ENCODE measurements at places on chromosomes 16 and 17.
A peak's percentile ranks its signal among the peaks of the same experiment; 100 is the strongest.

DNA sequence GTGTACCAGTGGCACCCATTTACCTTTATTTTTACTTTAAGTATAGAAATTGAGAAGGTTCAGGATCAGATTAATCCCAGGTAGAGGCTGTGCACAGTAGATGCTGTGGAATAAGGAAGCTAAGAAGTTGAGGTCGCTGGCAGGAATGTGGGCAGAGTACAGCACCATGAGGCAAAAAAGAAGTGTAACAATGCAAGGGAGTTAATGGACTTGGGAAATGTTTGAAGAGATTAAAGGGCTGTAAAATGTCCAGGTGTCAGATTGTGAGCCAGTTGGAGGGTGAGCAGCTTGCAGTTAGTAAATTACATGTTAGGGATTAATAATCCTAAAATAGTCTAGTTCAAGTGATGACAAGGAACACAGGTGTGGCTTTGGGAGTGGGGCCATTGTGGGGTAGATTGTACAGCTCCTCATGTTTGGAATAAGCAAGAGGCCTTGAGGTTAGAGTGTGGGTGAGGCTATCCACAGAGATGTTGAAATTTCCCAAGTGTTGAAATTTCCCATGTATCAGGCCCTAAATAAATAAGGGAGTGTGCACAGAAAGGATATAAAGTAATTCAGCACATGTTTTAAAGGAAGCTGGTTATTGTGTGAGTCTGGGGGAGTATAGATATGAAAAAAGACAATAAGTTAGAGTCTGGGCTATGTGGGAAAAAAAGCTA, 21.5 kb downstream of the TAT start:
- DNase-seq = no peak

- no peak for DNase-seq
Measured at GRCh38 chr17:62859146-62859545, 51.0 kb upstream of the MARCHF10 start.

GRCh38 chr17:22270381-22270780, 578.1 kb downstream of the KCNJ18 start:
- DNase-seq = no peak

- no peak for DNase-seq
Measured at GRCh38 chr16:75101635-75102034, 14.9 kb downstream of the LDHD start.

GRCh38 chr17:7436556-7437368, 1.5 kb downstream of the TMEM102 start:
- DNase-seq = peak; percentile 92

GRCh38 chr17:73625991-73626673, 18.1 kb downstream of the SDK2 start:
- DNase-seq = no peak

- DNase-seq = no peak
Measured at GRCh38 chr16:89785523-89786155, 30.8 kb downstream of the FANCA start.

GRCh38 chr16:70159355-70160348, 13.9 kb upstream of the CLEC18C start:
- DNase-seq = no peak

DNA sequence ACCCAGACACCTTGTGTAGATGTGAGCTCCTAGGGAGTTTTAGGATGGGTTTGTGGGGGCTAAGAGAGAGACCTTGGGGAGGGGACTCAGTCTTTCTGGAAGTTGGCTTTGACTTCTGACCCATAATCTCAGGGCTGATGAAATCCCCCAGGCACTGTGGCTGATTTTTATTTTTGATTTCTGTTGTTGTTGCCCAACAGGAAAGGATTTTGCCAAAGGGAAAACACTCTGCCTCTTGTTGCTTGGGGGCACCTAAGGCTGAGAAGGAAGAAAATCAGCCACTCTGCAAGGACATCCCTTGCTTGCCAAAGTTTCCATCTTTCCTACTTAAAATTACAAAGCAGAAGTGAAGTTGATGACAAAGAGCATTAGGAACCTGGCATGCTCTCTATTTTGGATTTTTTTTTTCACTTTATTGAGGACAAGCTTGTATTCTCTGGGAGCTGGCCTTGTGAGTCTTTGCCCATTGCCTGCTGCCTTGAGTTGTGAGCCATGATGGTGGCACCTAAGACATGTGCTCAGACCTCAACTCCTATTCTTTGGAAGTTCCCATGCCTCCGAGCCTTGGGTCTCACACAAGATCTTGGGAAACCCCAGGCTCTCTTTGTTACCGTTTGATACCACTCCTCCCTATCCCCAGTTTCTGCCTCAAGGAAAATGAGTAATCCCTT, 3.2 kb upstream of the C1QTNF1 start:
- peak; percentile 9 for DNase-seq

DNA sequence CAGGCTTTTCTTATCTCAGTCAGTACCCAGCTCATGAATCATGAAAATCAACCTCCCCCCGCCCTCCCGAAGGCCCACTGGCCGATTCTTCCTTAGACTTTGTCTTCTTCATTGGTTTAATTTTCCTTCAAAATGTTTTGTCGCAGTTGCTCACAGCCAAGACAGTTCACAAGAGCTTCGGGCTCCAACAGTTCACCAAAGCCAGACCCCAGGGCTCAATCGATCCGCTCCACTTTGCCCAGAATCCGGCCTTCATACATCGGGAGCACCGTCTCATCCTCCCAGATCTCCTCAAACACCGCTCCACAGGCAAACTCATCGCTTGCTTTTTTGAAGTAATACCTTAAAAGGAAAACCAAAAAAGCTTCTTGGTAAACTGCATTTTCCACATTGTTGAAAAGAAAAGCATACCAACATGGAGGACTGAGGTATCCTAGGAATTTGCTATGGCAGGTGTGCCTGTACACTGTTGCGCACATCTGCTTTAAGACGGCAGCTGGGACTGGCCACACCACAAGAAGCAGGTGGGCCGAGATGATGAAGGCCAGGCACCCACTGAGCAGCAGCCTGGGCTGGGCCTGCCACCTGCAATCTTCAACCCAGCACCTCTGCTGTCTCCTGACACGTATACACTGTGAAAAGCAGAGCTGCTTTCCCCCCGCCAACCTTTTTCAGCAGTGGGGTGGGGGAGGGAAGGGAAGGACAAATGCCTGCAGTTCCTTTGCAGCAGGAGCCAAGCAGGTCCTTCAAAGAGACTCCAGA, 31.5 kb downstream of the AXIN2 start:
- DNase-seq = no peak

GRCh38 chr17:7060165-7060891, 16.4 kb upstream of the SLC16A11 start:
- no peak for DNase-seq

DNA sequence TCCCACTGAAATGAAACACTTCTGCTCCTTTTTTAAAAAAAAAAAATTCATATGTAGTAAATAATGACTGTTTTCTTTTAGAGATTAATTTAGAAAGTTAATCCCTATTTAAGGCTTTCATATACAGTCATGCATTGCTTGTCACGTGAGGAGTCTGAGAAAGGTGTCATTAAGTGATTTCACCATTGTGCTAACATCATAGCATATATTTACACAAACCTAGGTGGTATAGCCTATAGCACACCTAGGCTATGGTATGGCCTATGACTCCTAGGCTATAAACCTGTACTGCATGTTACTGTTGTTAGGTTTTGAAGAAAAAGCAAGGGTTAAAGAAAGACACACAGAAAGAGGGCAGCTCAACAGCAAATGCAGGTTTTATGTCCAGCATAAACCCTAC, 13.7 kb downstream of the PPY start:
- DNase-seq = no peak

DNA sequence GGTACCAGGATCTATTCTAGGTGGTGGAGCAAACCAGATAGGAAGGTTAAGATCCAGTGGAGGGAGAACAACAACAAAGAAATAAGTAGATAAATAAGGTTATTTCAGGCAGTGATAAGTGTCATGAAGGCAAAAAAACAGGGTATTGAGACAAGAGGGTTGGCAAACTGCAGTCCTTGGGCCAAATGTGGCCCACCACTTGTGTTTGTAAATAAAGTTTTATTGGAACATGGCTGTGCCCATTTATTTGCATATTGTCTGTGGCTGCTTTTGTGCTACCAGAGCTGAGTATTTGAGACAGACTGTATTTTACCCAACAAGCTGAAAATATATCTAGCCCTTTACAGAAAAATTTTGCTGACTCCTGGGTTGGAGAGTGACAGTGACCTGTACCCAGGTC, 361.3 kb downstream of the XYLT1 start:
- DNase-seq = no peak

GRCh38 chr17:15398736-15399331, 57.4 kb upstream of the TEKT3 start:
- DNase-seq = peak; percentile 74

Data from right cardiac atrium (tissue), 5 donors.